ENCODE measurements at places on chromosomes 13 and 19. TPM values are rescaled to one million over a fixed set of nuclear protein-coding genes. Genes with fewer than 3 reads are reported as not detected.

Gene APC2
- total RNA-seq, result 0.42 TPM

Gene CCDC106
- 14.4 TPM for total RNA-seq

Gene THOP1
- 104 TPM for total RNA-seq

Gene PIN1
- total RNA-seq, result 66.0 TPM

Gene RDH8
- total RNA-seq, result not detected

GRCh38 chr13:53200498-53201453 lies 172.2 kb downstream of the OLFM4 start:
- DNase-seq, result no peak

DNA sequence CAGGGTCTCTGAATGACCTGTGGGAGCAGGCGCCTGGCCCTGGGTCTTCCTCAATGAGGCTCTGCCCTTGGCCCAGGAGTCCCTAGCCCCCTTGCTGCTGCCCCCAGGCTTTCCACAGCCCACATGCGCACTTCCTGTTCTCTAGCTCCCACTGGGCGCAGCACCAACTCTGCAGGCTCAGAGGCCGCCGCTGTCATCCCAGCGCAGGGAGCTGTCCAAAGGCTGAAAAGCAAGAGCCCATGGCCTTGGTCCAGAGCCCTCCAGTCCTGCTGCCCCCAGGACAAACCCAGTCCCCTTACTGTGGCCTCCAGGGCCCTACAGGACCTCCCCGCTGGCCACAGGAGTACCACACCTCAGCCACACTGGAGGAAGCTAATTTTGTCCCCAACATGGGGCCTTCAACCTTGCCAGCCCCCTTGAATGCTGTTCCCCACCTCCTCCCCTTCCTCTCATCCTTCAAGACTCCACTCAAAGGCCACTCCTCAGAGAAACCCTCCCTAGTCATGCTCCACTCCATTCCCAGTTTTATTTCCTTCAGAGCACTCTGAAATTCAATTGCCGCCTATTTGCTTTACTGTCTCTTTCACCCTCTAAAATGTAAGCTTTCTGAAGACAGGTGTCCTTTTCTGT lies 8.0 kb upstream of the POU2F2 start:
- DNase-seq, result no peak

DNA sequence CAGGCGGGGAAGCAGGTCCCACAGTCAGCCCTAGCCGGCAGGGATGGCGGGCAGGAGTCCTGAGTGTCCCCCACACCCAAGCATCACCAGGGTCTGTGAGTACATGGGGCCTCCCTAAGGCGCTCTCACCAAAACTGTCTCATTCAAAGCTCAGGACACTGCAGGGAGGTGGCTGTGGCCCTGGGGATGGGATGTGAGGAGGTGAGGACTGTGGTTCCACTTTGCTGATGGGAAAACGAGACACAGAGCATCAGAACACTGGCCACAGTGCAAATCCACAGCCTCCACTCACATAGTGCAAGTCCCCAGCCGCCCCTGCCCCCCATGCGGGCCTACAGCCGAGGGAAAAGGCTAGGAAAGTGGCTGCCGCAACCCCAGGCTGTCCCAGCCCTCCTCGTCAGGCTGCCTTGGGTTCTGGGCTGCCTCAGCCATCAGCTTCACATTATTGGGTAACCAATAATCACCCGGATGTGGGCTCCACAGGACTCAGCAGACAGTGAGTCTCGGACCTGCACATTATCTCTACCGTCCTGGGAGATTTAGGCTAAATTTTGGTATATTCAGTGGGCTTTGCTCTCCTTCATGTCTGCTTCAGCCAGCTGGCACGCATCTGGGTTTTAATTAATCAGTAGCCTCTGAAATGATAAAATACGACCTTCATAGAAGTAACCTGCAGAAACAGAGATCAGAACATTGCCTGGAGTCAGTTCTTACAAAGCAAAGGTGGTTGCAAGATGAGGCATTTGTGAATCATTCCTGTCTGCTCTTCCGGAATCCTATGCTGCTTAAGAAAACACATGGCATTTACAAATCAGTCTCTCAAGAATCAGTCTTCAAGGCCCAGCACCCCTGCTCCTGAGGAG lies 77.0 kb downstream of the SOX1 start:
- no peak for DNase-seq

- DNase-seq, result no peak
Measured at GRCh38 chr13:41326661-41327060, 15.6 kb downstream of the NAA16 start.

DNA sequence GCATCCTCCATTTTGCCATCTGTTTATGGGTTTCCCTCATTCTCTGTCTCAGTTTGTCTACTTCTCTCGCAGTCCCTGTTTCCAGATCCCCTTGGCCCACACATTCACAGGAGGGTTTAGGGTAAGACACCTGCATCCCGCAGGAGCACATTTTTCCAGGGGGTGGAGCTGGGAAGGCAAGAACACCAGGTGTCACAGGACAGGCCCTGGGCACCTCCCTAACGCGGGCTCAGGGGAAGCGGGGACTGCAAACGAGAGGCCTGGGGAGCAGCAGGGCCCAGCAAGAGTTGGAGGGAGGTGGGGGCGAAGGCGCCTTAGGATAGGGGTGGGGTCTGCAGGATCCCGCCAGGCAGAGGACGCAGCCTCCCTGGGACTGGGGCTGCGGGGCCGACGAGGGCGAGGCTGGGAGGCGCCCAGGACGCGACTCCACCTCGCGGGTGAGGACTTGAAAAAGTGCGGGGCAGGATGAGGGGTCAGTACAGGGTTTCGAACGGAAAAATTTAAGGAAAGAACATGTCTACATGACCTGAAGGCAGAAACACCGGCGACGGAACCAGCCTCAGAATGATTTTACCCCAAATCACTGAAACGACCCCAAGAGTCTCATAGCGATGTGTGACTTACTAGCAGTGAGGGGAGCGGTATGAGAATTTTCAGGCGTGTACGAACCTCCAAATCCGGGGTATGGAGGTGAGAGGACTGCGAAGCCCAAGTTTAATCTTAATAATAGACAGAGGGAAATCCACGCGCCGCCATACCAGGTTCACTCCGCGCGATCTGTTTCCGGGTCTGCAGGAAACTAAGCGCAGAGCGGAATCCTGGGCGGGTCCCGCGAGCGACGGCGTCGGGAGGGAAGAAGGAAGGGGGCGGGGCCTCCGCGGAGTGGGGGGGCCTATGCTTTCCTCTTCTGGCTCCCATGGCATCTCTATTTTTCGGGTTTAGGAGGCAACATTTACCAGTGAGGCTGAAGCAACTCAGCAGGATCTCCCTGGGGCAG lies 7.1 kb upstream of the ERVV-2 start:
- DNase-seq, result no peak

DNA sequence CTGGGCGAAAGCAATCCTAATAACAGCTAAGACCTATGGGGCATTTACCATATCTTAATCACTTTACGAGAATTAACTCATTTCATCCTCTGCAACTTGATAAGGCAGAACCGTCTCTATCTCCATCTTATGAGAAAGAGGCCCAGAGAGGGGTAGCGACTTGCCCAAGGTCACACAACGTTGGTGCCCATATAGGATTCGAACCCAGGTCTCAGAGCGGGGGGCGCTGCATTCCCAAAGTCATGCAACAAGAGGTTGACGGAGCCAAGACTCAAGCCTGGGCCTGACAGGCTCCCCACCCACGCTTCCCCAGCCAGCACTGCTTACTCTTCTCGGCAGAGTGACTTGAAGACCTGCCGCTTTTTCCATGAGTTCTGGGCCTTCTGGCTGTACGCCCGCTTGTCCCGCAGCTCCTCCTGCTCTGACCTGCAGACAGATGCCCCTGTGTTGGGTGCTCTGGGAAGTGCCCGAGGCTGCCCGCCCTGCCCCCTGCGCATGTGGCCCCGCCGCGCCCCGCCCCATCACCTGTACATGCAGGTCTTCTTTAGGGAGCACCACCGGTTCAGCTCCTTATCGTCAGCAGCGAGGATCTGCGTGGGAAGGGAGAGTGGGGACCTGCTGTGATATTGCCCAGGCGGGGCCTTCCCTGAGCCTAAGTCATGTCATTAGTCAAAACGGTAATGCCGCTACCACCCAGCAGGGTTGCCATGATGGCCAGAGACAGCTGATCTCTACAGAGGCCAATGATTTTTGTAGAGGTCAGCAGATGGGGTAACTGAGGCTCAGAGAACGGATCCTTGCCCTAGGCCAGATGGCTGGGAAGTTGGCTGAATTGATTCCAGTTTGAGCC lies 10.8 kb downstream of the KRI1 start:
- no peak for DNase-seq

DNA sequence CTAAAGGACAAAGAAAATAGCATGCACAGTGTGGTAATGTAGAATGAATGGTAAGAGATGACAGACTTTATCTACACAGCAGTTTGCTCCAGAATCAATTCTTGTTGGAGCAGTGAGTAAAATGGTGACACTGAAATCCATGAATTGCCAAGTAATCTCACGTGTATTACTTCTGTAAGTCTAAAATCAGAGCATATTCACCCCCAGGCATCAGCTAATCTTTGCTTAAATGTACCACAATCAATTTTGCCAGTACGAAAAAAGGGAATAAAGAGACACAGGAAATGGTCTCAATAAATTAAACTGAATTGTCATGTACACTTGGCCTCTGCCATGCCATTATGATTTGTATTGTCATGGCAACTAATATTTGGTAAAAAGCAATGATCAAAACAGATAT lies 294.2 kb downstream of the PCDH17 start:
- no peak for DNase-seq

DNA sequence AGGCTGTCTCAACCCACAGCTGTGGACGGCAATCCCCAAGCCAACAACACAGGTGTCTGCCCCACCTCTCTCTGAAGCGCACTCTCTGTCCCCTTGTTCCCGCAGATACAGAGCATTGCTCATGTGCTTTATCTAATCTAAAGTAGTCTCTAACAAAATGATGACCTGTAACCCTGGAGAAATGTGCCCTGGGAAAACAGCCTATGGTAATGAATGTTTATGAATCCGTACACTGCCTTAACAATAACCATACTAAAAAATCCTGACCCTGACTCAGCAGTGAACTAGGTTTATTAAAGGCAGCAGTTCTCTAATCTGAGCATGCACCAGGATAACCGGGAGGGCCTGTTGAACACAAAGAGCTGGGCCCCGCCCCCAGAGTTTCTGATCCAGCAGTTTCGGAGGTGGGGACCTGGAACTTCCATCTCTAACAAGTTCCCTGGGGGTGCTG lies 50.7 kb upstream of the SLC15A1 start:
- DNase-seq, result no peak

DNA sequence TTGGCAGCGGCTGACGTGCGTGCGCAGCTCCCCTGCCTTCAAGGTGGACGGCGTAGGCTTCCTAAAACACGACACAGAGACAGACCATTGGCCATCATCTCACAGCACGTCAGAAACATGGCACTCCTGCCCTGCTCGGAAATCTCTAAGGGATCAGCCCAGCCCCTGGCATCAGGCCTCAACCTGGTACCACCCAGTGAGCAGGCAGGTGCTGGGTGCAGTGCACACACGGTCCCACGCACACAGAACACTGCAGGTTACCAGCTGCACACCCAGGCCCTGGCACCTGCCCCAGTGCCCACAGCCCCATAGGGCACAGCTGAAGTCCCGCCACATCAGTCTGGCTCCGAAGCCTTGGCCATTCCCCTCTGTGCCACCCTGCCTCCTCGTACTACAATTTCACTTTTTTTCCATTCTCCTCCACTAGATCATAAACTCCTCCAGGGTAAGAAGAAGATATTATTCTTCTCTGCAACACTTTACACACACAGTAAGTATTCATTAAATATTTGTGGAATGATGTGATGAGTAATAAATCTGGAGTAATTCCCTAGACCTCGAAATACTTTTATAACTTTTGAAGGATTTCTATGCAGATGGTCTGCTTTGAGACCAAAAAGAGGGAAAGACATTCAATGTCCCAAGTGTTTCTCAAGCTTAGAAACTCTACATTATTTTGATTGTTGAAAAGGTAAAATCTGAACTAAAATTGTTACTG lies 156.4 kb downstream of the COL4A1 start:
- DNase-seq, result no peak

DNA sequence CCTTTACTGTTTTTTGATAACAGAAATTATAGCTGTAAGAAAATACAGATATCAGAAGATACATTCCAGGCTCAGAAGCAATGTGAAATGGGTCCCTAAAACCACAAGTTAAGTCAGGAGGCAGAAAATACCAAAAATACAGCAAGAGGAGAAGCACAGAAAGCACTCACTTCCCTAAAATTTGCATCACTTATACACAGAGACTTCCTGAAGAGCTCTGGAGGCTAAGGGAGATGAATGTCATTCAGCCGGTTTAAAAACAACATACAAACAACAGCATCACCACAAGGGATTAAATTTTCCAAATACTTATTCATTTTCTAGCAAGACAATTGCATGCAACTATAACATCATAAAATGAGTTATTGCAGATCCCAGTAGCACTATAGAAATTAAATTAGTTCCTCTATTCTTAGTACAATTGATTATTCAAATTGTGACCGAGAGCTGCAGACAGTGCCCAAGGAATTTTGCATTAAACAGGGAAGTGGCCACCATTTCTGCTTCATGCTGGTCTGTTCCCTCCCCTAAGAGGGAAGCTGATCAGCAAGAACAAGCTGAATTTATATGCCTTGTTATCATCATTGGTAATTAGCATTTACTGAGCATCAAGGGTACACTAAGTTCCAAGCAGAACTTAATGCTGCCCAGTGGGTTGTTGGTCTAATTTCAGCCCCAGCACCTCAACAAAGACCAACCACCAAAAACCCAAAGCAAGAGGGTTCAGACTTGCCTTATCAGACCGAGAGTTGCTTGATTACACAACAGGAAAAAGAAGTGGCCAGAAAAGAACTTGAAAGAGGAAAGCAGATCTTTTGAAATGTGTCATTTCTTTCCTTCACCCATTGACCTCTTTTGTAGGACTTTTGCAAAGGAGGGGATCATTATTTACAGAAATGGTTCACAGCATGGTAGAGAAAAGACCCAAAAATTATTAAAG lies 140.7 kb downstream of the KCTD12 start:
- DNase-seq, result no peak

DNA sequence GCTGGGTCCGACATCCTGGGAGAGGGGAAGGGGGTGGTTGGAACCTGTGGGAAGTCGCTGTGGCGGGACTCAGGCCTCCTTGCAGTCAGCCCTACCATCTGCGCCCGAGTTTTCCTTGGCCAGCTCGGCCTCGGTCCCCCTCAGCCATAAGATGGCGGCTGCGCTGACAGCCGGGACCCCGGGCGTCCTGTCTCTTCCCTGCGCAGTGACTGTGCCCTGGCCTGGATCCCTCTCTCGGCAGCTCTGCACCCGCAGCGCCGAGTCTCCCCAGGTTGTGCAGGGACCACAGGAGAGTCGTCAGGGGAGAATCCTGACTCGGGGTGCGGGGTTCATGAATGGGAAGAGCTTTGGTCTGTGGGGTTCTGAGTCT lies 345 bp downstream of the ZNF257 start:
- no peak for DNase-seq

GRCh38 chr13:63351533-63351932 lies 1935.9 kb upstream of the PCDH20 start:
- DNase-seq, result no peak

DNA sequence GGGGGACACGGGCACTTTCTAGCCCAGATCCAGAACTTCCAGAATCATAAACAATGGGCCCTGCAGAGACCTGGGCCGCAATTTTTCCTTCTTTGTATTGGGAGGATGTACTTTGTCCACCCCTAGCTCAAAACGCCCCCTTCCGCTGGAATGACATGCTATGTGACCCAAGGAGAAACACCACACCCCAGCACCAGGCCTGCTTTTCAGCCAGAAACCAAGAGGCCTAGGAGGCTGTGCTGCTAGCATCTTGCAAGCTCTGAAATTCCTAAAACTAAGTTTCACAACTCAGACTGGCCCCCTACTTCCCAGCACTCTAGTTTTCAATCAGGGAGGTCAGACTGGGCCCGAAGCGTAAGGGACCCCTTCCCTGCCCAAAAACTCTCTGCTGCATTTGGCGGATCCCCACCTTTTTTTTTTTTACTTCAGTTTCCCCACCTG lies 538 bp downstream of the LSM4 start:
- no peak for DNase-seq

- DNase-seq, result no peak
Measured at GRCh38 chr13:41960211-41960636, 685 bp downstream of the VWA8 start.

- no peak for DNase-seq
Measured at GRCh38 chr19:291006-291521, at the start of gene PLPP2. TSS of gene PLPP2 (minus strand) at chr19:291403. CDS start at chr19:291336, 67 bp downstream.
